ENCODE measurements at places on chromosomes 2 and 18. TPM values are rescaled to one million over a fixed set of nuclear protein-coding genes. Genes with fewer than 3 reads are reported as not detected.

GRCh38 chr2:73072129-73072395, 550 bp upstream of the SFXN5 start:
- DNase-seq: peak; percentile 37
- peak overlapping the region; percentile 99 for H3K4me3 ChIP-seq
- H3K27me3 ChIP-seq: peaks cover 7% of the 10 kb centered on the region

- H3K4me3 ChIP-seq: no peak overlapping the region
- no peaks in the 10 kb centered on the region for H3K27me3 ChIP-seq
- no peak for DNase-seq
These were observed 69.7 kb downstream of the FHOD3 start for GRCh38 chr18:36366994-36367839.

- peaks cover 21% of the 10 kb centered on the region for H3K4me1 ChIP-seq
- no peaks in the 10 kb centered on the region for H3K27me3 ChIP-seq
- peak overlapping the region; percentile 90 for H3K27ac ChIP-seq
- peak overlapping the region; percentile 89 for H3K4me3 ChIP-seq
- peaks cover 39% of the 10 kb centered on the region for H3K36me3 ChIP-seq
These were observed 472 bp downstream of the SLC20A1 start for GRCh38 chr2:112646102-112646719.

DNA sequence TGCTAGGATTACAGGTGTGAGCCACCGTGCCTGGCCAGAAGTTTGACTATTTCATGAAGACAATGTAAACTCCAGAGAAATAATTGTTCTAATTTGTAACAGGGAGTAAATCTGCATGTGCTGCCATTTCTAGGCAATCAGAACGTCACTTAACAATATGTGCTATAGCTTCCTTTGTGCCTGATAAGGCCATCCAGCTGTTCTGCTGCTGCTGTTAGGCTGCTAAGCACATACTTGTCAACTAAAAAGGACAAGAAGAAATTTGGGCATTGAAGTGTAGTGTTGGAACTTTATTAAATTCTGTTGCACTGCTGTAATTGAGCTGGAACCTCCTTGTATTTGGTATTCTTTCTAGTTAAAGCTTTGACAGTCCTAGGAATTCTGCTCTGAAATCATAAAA, 57.1 kb downstream of the KIAA1328 start:
- H3K27me3 ChIP-seq: no peaks in the 10 kb centered on the region
- no peak for DNase-seq
- H3K36me3 ChIP-seq: no peaks in the 10 kb centered on the region

DNA sequence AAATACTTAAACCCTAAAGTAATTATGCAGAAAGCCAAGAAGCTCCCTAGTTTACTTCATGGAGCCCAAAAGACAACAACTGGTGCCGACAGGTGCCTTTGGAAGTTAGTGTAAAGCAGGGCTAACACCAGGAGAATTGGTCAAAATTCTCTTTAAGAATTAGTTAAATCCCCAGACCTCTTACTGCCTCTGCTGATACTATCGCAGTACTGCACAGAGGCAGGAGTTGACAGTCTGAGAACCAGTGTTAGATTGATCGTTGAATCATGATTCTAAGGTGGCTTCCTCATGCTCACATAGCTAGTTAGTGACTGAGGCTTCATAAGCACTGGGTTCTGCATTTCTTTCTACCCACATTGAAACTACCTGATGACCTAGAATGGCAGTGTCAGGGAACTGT, 445.0 kb downstream of the XIRP2 start:
- DNase-seq: no peak
- no peak overlapping the region for H3K4me3 ChIP-seq
- no peaks in the 10 kb centered on the region for H3K36me3 ChIP-seq
- no peaks in the 10 kb centered on the region for H3K27me3 ChIP-seq
- H3K27ac ChIP-seq: no peak overlapping the region

GRCh38 chr2:25833566-25833965, 44.7 kb downstream of the ASXL2 start:
- no peaks in the 10 kb centered on the region for H3K27me3 ChIP-seq
- H3K4me1 ChIP-seq: peaks cover 6% of the 10 kb centered on the region
- H3K4me3 ChIP-seq: no peak overlapping the region
- H3K36me3 ChIP-seq: peaks cover 11% of the 10 kb centered on the region
- no peak for DNase-seq

GRCh38 chr18:13653746-13654433, 72.5 kb downstream of the FAM210A start:
- no peaks in the 10 kb centered on the region for H3K36me3 ChIP-seq
- peaks cover 3% of the 10 kb centered on the region for H3K4me1 ChIP-seq
- H3K27me3 ChIP-seq: no peaks in the 10 kb centered on the region
- no peak for DNase-seq
- no peak overlapping the region for H3K4me3 ChIP-seq

DNA sequence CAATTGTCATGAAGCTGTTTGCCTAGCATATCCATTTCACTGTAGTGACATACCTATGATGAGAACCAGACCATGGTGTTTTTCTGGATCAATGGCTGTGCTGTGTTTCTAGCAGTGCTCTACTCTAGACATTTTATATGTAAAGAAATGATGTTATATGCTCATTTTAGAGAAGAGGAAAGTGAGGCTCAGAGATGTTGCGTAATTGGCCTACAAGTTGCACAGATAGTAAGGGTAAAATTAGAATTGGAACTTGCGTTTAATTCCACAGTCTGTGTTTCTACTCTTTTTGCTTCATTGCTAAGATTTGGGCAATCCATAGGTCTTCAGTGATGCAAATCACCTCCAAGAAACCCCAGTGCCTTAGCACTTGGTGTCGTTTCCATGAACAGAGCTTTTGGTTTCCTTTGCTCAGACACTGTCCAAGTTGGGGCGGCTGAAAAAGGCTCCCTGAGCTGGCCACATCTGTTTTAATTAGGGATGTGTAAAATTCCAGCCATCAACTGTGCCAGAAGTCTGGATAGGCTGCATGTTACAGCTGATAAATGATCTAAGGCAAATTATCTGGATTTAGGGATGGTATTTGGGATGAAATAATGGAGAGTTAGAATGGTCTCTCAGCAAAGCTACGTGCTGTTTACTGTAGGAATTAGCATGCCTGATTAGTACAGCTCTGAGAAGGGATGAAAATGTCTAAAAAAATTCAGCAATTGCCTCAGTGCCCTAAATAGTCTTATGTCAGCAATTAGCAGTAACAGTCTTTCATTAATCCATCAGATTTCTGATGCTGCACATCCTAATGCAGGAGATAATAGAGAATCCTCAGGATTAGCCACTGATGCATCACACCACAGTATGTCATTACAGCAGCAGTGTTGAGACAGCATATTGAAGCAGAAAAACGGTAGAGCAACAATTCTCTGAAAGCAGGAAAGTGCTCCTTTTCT, 65.3 kb downstream of the PTPRM start:
- DNase-seq: no peak
- no peaks in the 10 kb centered on the region for H3K27me3 ChIP-seq
- no peak overlapping the region for H3K4me3 ChIP-seq
- no peaks in the 10 kb centered on the region for H3K36me3 ChIP-seq
- no peak overlapping the region for H3K27ac ChIP-seq
- no peaks in the 10 kb centered on the region for H3K4me1 ChIP-seq

GRCh38 chr2:140359056-140359771, 1579.0 kb upstream of the NXPH2 start:
- no peaks in the 10 kb centered on the region for H3K27me3 ChIP-seq
- no peak overlapping the region for H3K27ac ChIP-seq
- no peak overlapping the region for H3K4me3 ChIP-seq
- no peak for DNase-seq

DNA sequence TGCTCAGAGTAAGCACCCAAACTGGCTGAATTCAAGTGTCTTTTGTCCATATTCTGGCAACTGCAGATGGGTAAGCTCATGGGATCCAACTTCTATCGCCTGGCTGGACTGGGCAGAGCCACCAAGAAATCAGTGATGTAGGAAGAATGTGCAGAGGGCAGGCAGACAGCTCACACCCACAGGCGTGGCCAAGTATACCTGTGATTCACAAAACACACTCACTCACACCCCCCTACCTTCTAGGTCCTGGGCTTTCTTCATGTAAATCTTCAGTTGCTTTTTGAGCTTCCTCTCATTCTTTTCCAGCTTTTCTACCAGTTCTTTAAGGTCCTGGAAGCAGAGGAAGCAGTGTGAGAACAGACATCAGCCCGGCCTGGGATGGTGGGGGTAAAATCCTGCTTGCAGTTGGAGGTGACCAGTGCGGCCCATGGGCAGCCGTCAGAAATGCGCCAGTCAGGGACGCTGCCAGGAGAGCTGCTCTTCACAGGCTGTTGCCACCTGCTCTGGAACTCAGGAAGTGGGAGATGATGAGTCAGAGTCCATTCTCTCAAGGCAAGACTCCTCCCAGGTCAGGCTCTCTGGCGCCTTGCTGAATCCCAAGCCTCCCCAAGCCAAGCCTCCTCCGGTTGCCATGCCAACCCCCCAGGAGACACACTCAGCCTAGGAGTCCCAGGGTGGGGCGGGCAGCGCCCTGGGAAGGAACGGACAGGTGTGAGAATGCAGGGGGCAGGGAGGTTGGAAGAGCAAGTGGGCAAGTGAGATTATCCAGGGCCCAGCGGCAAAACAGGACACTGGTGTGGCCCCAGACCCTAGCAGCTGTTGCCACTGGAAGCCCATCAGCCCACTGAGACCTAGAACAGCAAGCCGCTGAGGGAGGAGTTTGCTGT, 36.2 kb upstream of the ACAA2 start:
- DNase-seq: no peak
- H3K27ac ChIP-seq: no peak overlapping the region
- no peaks in the 10 kb centered on the region for H3K4me1 ChIP-seq
- H3K27me3 ChIP-seq: peaks cover 5% of the 10 kb centered on the region
- no peak overlapping the region for H3K4me3 ChIP-seq

DNA sequence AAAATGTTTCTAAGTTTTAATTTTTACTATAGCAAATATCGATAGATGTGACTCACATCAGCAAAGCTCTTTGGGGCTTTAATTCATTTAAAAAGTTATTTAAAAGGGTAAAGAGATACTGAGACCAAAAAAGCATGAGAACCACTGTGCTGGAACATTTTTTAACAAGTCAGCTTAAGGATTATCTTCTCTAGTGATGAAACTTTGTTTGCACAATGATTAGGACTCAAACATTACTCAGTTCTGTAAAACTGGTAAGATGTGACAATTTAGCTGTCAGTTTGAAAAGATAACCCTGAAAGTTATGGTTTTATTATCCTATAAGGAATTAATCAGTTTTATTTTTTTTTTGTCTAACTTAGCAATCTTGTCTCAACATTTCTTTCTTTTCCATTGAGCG, 301.4 kb downstream of the TSN start:
- no peak overlapping the region for H3K27ac ChIP-seq
- H3K36me3 ChIP-seq: no peaks in the 10 kb centered on the region
- H3K4me1 ChIP-seq: no peaks in the 10 kb centered on the region
- H3K4me3 ChIP-seq: no peak overlapping the region
- no peaks in the 10 kb centered on the region for H3K27me3 ChIP-seq

DNA sequence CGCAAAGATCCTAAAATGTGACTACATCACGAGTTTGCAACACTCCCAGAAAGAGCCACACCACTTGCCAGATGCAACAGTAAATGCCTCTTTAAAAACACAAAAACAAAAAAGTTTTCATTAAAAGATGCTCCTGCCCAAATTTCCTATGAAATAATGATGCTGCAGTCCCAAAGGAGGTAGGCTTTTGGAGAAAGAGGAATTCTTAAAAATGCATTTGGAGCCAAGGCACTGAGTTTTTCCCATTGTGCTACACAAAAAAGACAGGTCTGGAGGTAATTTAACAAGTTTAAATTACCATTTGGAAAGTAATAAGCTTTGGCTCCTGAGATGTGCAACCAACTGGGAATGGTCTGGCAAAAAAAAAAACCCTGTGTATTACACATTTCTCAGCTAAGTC, 145.0 kb downstream of the PID1 start:
- no peaks in the 10 kb centered on the region for H3K27me3 ChIP-seq
- no peaks in the 10 kb centered on the region for H3K4me1 ChIP-seq
- no peak overlapping the region for H3K27ac ChIP-seq
- H3K4me3 ChIP-seq: no peak overlapping the region

DNA sequence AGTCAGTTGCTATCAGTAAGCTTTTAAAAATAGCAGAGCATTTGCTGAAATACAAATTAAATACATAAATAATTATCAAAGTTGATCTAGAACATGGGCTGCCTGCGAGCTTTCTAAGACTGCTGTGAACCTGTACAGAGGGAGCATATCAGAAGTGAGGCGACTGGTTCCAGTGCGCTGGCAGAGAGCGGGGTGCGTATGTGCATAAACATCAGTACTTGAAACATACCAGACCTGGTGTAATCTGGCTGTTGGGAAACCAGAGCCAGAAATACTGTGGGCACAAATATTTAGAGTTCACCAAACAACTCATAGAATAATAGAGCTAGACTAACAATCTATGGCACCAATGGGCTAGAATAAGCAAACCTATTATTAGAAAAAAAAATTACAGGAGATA, 27.3 kb downstream of the PDIA6 start:
- DNase-seq: no peak
- no peaks in the 10 kb centered on the region for H3K27me3 ChIP-seq
- H3K27ac ChIP-seq: no peak overlapping the region
- no peaks in the 10 kb centered on the region for H3K4me1 ChIP-seq
- peaks cover 87% of the 10 kb centered on the region for H3K36me3 ChIP-seq
- H3K4me3 ChIP-seq: no peak overlapping the region

DNA sequence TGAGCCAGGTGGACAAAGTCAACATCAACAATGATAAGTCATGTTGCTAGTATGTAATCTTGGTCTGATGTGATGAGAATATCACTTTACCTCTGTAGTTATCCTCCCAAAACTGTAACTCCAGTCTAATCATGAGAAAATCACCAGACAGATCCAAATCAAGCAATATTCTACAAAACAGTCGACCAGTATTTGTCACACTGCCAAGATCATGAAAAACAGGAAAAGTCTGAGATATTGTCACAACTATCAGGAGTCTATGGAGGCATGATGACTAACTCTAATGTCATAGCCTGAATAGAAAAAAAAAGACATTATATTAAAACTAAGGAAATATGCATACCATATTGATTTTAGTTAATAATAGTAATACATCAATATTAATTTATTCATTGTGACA, 1883.3 kb upstream of the CELF4 start:
- H3K27me3 ChIP-seq: no peaks in the 10 kb centered on the region
- H3K27ac ChIP-seq: no peak overlapping the region
- no peak overlapping the region for H3K4me3 ChIP-seq
- H3K4me1 ChIP-seq: peaks cover 4% of the 10 kb centered on the region

Gene IL1B
- total RNA-seq: 3.4 TPM

Gene ZNF804A
- 0.09 TPM for total RNA-seq
